Endodermal cell (in vitro differentiated cells): ENCODE measurements at places on chromosomes 4 and X.

DNA sequence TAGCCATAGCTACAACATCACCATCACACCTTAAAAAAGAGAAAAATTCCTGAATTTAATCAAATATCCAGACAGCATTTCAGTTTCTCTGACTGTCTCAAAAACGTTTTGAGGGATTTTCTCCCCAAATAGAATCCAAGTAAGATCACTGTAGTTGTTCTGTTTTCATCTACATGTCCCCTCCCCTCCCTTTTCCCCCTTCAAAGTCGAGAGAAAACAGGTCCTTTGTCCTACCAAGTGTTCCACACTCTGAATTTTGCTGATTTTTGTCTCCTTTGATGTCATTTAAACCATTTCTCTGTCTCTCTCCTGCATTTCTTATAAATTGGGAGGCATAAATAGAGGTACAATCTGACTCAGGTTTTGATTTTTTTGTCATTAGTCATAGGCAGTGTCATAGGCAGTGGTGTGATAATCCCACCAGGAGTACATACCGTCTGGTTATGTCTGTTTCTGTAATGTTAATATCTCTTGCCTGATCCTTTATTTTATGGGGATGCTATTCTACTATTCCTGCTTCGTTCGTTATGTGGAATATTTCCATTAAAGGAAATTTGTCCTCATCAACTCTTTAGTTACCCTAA, 348.6 kb downstream of the PTTG2 start:
- H3K4me1 ChIP-seq, result no peaks in the 10 kb centered on the region
- no peak for DNase-seq
- H3K27me3 ChIP-seq, result no peaks in the 10 kb centered on the region
- no peak overlapping the region for H3K27ac ChIP-seq
- H3K36me3 ChIP-seq, result no peaks in the 10 kb centered on the region

DNA sequence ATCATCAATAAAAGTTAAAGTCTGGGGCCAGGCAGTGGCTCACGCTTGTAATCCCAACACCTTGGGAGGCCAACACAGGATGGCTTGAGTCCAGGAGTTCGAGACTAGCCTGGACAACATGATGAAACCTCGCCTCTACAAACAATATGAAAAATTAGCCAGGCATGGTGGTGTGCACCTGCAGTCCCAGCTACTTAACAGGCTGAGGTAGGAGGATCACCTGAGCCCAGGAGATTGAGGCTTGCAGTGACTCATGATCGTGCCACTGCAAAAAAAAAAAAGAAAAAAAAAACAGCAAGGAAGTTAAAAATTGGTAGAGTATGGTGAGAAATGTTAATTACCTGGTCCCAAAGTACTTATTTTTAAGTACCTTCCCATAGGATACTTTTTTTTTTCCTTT, 27.5 kb downstream of the FBXW7 start:
- no peaks in the 10 kb centered on the region for H3K4me1 ChIP-seq
- H3K4me3 ChIP-seq, result no peak overlapping the region
- H3K27me3 ChIP-seq, result no peaks in the 10 kb centered on the region
- no peak overlapping the region for H3K27ac ChIP-seq

DNA sequence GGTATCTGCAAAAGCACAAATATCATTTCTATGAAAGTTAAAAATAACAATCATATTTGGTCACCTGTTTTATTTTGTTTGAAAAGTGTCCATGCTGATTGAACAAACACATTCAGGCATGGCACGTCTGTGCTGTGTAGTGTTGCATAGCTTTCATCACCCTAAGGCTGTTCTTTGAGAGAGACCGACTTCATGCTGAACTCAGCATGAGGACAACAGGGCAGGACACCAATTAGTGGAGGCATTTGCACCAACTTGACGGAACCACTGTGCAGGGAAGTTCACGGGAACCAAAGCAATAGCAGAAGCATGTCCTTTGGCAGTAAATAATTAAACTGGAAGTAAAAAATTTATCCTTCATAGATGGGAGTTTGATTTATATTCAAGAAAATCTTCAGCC, 158.4 kb upstream of the SLC7A11 start:
- H3K4me3 ChIP-seq, result no peak overlapping the region
- H3K36me3 ChIP-seq, result no peaks in the 10 kb centered on the region
- no peak for DNase-seq
- H3K27me3 ChIP-seq, result no peaks in the 10 kb centered on the region
- H3K27ac ChIP-seq, result no peak overlapping the region
- peaks cover 15% of the 10 kb centered on the region for H3K4me1 ChIP-seq

- H3K27me3 ChIP-seq, result no peaks in the 10 kb centered on the region
- no peaks in the 10 kb centered on the region for H3K36me3 ChIP-seq
- H3K4me3 ChIP-seq, result no peak overlapping the region
Observed at GRCh38 chr4:139242511-139243051, 37.4 kb downstream of the MGARP start.

GRCh38 chr4:168734703-168735678, 238.1 kb downstream of the PALLD start:
- H3K27ac ChIP-seq, result no peak overlapping the region
- DNase-seq, result no peak
- H3K4me3 ChIP-seq, result no peak overlapping the region
- H3K4me1 ChIP-seq, result no peaks in the 10 kb centered on the region

DNA sequence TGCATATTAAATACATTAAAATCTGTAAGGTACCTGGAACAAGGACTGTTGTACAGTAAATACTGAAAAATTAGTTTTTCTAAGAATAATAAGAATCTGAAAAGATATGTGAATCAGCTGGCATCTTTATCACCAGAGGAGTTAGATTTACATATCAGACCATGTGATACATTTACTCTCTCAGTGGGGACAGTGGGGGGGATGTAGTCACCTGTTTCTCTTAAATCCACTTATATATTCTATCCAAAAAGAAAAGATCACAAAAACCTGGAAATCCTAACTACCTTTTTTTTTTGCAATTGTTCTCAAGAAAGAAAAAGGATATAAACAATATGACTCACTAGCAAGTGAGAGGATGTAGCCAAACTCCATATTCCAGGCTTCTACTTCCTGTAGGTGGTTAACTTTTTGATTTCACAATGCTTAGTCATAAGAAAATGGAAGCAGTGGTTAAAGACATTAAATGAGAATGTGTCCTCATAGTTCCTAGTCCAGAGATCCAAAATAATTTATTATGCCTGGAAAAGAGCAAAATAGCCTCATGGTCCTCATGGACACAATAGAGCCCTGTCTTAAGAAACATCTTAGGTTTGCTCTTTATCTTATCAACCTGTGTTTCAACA, 22.5 kb upstream of the MYOZ2 start:
- H3K4me3 ChIP-seq, result no peak overlapping the region
- H3K36me3 ChIP-seq, result no peaks in the 10 kb centered on the region
- no peak overlapping the region for H3K27ac ChIP-seq
- H3K4me1 ChIP-seq, result no peaks in the 10 kb centered on the region
- no peak for DNase-seq

- H3K27me3 ChIP-seq, result no peaks in the 10 kb centered on the region
- no peak overlapping the region for H3K27ac ChIP-seq
- H3K4me3 ChIP-seq, result no peak overlapping the region
- H3K36me3 ChIP-seq, result no peaks in the 10 kb centered on the region
Observed at GRCh38 chr4:98614662-98615061, 43.7 kb downstream of the TSPAN5 start.

- no peaks in the 10 kb centered on the region for H3K27me3 ChIP-seq
- no peak overlapping the region for H3K4me3 ChIP-seq
- no peak overlapping the region for H3K27ac ChIP-seq
Observed at GRCh38 chr4:135120195-135120594, 918.6 kb upstream of the PABPC4L start.

DNA sequence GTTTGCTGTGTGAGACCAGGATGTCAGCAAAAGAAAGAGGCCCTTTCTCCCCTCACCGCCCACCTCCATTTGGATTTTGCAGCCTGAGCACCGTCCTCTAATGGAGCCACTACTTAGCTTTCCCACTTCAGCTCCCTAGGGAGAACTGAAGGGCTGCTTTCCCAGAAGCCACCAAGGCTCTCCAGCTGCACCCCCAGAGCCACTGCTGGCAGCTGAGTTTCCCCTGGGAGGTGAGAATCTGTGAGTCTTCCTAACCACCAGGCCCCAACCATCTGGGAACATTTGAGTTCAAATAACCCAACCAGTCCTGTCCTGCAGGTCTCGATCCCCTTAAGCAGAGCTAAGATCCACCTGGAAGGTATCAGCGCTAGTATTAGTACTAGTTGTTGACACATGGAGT, 173.1 kb upstream of the USP9X start:
- DNase-seq, result no peak
- no peaks in the 10 kb centered on the region for H3K36me3 ChIP-seq
- H3K27ac ChIP-seq, result no peak overlapping the region

DNA sequence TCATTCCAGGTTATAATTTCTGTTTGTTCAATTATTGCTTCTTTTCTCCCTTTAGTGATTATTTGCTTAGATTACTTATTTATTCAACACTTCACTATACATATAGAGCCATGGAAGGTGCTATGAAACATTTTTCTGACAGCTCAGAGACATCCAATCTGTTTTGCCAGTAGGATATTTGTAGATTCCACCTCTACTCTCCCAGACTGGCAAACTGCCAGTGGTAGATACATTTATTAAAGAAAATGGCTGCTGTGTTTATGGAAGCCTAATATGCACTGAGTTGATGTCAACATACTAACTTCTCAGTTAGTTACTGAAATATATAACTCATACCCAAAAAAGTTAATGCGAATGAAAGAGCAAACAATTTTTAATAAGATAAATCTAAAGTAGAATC, 348.6 kb downstream of the TRAM1L1 start:
- no peak overlapping the region for H3K27ac ChIP-seq
- no peaks in the 10 kb centered on the region for H3K27me3 ChIP-seq
- H3K36me3 ChIP-seq, result no peaks in the 10 kb centered on the region

DNA sequence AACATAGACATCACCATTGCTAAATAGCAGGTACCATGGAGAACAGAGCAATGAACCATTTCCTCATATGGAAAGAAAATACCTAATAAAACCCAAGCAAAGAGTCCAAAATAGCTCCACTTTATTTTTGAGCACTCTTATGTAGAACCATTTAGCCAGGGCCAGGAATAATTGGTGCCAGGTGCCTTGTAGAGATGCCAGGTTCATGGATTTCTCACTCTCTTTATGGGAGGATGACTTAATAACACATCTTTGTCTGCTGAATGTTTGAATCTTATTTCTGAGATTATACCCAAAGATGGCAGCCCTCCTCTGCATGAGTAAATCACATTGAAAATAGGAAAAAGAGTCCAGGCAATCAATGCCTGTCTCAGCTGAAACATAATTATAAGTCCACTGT, 212.3 kb upstream of the SFRP2 start:
- no peak overlapping the region for H3K27ac ChIP-seq
- no peaks in the 10 kb centered on the region for H3K36me3 ChIP-seq
- no peak for DNase-seq

GRCh38 chrX:66918511-66918910, 279.6 kb upstream of the EDA2R start:
- H3K27ac ChIP-seq, result no peak overlapping the region
- no peaks in the 10 kb centered on the region for H3K27me3 ChIP-seq
- no peaks in the 10 kb centered on the region for H3K36me3 ChIP-seq
- no peaks in the 10 kb centered on the region for H3K4me1 ChIP-seq
- H3K4me3 ChIP-seq, result no peak overlapping the region
